ENCODE measurements at places on chromosomes 2 and 18.
A peak's percentile ranks its signal among the peaks of the same experiment; 100 is the strongest.

DNA sequence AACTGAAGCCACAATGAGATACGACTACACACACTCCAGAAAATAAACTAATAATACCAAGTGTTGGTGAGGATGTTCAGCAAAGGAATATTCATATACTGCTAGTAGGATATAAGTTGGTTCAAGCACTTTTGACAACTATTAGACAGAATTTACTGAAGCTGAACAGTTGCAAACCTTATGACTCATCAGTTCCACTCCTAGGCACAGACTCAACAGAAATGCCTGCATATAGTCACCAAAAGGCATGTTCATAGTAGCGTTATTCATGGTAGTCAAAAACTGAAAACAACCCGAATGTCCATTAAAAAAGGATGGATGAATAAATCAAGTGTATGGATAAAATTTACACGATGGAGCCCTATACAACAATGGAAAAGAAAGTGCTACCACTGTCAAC lies 232.0 kb downstream of the ANAPC1 start:
- DNase-seq = no peak

GRCh38 chr2:233436191-233436581 lies 81.9 kb downstream of the DGKD start:
- DNase-seq = no peak

- no peak for DNase-seq
These were observed 26.2 kb downstream of the TTC21B start for GRCh38 chr2:165927353-165927752.

GRCh38 chr18:9232977-9233376 lies 96.4 kb downstream of the ANKRD12 start:
- no peak for DNase-seq

- DNase-seq = no peak
These were observed 44.3 kb downstream of the CALCRL start for GRCh38 chr2:187403568-187404260.

DNA sequence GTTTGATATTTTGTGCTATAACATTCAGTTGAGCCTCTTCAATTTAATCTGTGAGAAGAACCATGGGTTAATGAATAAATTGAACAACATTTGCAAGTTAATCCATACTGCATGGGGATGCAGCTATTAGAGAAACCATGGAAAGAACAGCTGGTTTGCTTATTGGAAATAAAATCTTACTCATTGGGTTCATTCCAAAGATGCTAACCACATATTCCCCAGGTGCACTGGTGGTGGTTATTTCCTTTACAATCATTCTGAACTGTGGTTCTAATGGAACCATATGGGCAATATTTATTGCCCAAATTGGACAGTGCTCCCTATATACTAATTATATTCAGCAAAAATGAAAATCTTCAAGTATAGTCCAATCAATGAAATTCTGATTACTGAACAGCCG lies 1200.4 kb upstream of the CDH2 start:
- no peak for DNase-seq

GRCh38 chr2:239354132-239354790 lies 46.6 kb downstream of the HDAC4 start:
- no peak for DNase-seq

- no peak for DNase-seq
These were observed 318.0 kb downstream of the MYCN start for GRCh38 chr2:16258350-16258749.

DNA sequence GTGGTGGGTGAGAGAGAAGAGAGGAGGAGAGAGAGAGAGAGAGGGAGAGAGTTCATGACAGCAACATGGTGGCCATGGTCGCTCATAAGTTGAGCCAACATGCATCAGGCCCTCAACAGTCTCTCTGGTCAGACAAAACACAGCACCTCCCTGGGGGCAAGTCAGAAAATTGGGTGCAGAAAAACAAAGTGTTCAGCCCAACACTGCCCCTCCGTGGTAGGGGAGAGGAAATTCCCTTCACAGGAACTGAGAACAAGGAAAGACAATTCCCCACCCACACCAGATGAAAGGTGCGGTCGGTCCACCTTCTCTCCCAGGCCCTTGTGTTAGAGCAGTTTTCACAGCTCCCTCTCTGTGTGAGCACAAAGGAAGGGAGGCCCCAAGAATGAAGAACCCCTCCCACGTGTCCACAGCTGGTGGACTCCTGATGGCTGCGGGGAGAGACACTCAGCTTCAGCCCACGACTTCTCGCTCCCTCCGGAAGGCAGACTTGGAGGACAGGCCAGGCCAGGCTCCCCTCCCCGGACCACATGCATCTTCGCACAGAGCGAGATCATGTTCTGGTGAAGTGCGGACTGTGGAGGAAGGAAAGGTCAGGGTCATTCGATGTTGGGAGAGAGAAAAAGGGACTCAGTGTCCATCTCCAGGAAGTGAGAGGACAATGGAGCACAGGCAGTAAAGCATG lies 181.7 kb downstream of the ANAPC1 start:
- DNase-seq = peak; percentile 16

DNA sequence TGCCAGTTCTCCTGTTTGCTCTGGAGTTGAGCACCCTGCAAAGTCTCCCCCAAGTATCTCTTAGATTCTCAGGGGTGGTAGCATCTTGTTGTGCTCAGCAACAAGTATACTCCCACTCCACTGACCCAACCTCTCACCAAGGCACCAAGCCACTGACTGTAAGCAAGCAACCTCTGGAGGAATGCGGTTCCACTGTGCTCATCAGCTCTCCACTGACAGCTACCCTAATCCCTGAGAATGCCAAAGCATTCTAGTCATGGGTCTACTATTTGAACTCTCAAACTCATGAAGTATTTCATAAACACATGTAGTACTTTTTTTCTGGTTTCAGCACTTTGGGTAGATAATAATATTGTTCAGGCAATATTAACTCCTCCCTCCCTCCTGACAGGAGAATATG lies 170.0 kb downstream of the EPHA4 start:
- no peak for DNase-seq

DNA sequence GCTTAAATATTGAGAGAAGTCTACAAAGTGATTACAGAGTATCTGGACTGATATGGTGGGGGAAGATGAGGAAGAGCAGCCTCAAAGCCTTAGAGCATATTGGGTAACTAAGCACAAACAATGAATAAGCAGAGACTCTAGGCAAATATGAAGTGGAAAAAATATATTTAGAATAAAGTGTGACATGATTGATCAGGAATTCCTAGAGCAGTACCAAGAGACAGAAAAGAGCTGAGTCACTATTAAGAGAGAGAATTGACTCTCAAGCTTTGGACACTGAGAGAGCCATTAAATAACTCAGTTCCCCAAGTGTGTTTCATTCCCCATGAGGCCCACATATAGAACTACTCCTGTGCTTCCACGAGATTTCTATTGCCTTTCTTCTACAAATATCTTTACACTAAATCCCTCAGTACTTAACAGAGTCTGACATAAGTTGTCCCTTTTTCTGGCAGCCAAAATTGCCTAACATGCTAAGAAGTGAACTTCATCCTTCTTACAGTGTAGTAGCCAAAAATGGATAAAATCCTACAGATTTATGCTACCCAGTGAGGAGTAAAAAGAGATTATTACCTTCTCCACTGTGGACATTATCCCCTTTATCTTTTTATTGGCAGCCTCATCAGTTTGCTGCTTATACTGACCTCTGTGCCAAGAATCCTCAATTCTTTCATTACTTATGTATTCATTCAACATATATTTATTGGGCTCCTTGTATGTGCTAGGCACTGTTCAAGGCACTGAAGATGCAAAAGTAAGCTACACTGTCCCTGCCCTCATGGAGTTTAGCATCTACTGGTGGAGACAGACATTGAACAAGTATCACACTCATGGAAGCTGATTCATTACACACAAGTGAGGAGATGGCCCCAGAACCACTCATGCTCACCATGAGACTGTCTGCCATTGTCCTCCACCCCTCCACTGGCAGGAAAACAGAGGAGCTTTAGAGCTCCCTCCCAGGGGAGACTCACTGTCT lies 45.4 kb downstream of the SLC40A1 start:
- DNase-seq = no peak

DNA sequence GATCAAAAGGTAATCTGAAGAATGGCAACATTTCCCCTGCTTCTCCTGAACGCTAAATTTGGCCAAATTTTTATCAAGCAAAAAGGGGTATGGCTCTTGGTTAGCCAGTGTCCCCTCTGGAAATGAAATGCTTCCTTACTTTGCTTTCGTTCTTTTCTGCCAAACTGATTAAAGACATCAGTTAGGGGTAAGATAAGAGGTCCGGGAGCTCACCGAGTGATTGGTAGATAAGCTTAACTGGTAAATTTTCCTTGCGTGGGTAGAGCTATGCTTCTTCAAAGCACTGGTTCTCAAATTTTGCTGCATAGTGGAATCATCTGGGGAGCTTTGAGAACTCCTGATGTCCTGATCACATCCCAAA lies 62.7 kb upstream of the MAPRE2 start:
- peak; percentile 28 for DNase-seq

GRCh38 chr2:61229936-61230335 lies 67.9 kb downstream of the C2orf74 start:
- no peak for DNase-seq

- no peak for DNase-seq
These were observed 27.6 kb downstream of the MRPL33 start for GRCh38 chr2:27798948-27799645.

DNA sequence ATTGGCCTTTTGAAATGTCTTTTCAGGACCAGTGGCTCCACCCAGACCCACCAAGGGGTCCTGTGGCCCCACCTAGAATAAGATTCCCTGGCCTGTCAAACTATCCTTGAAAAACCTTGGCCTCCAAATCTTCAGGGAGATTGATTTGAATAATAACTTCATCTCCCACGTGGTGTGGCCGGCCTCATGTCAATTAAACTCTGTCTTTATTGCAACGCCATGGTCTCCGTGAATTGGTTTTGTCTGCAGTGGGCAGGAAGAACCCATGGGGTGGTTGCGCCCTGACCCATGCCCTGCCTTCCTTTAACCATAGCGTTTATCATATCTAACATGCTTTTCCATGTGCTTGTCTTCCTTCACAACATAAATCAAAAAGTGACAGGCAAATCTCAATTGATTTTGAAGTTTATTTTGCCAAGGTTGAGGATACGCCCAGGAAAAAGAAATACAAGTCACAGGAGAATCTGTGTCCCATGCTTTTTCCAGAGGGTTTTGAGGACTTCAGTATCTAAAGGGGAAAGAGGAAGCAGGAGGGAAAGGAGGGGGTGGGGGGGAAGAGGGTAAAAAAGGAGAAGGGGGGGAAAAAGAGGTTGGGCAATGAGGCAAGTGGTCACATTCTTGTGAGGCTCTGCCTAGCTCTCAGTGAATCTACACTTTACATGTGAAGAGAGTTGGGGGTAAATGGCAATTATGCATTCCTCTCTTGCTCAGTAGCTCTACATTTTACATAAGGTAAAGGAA lies 66.5 kb upstream of the CABLES1 start:
- DNase-seq = no peak

- no peak for DNase-seq
These were observed 147.3 kb downstream of the IRS1 start for GRCh38 chr2:226652369-226652768.

DNA sequence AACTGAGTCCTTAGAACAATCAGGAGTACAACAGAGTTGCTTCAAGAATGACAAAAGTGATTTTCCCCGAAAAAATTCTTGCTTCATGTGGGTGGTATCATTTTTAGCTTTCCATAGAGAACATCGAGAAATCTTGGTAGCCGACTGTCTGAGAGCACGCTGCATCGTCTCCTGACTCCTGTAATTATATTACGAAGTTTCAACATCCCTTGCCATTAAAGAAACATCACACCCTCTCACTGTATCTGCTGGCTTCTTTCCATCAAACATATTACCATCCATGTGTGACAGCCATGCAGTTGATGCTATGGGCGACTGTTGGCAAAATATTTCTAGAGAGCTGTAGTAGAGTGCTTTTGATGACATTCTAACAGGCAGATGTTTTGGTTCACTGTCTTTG lies 311.2 kb downstream of the CMPK2 start:
- peak; percentile 82 for DNase-seq

- no peak for DNase-seq
These were observed 158.0 kb downstream of the TCF4 start for GRCh38 chr18:55430026-55430425.

DNA sequence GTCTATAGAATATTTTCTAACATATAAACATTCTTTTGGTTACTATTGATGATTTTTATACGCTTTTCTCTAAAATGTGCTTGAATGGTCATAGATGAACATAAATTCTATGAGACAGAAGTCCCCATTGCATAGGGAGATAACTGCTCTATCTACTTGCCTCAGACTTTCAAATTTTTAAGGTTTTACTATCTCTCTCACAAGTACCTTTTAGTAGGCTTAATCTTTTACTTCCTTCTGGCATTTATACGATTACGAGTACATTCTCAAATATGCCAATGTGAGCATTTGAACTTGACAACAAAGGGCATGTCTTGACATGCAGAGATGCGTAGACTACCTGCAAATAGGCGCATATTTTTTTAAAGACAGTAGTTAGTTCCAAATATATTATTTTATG lies 935.9 kb upstream of the LRATD1 start:
- DNase-seq = no peak

- no peak for DNase-seq
These were observed 86.1 kb upstream of the CTAGE1 start for GRCh38 chr18:22503803-22504202.

DNA sequence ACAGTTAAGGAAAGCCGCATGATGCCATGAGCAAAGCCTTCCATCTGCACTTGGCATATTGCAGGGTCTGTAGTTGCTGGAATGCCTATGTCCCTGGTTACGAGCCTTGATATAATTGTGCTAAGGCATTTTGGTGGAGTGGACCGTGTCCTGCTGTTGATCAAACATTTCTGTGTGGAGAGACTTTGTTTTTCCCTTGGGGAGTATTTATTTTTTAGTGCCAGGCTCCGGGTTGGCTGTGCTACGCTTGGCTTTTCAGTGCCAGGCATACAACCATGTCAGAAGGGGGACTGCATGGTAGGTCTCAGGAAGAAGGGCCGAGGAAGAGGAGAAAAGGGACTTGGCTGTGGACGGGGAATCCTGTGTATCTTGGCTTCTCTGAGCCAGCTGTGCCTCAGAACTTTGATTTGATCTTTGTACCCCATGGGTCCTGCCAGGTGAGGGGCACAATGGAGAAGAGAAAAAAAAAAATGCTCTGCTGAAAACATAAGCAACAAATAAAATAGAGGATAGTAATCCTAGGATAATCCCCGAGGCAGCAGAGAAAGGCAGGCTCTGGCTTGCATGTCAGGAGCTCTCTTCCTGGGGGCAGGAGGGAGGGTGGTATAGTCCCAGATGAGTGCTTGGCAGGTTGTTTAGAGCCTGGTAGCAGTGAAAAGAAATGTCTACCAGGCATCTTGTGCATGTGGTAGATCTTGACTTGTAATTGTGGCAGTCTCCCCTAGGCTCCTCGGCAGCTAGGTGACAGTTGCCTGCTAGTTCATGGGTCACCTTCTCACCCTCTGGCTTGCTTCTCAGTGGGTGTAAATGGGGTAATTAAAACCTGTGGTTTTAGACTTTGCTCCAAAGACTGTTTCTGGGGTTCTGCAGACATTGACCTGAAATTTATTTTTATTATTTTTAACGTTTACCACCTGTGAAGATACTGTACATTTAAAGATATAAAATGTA lies 233.0 kb downstream of the NEDD4L start:
- DNase-seq = no peak

DNA sequence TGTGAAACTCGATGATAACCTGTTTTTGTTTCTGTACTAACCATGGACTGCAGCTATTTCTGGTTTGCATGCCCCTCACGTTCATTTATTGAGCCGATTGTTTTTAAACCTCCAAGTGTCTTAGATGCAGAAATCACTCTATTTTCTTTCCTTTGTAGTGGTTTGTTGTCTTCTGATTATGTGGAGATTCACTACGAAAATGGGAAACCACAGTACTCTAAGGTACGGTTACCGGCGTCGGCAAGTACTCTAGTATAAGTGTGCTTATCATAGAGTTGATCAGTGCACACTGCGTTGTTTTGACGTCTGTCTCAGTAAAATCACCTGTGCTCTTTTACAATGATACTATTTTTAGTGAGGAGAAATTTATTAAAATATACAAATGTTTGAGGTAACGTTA lies 87.4 kb downstream of the ADAM23 start:
- DNase-seq = no peak
